ENCODE measurements at places on chromosomes 3 and 15.

GRCh38 chr3:5151586-5151985, 29.5 kb downstream of the ARL8B start:
- no peak for DNase-seq

DNA sequence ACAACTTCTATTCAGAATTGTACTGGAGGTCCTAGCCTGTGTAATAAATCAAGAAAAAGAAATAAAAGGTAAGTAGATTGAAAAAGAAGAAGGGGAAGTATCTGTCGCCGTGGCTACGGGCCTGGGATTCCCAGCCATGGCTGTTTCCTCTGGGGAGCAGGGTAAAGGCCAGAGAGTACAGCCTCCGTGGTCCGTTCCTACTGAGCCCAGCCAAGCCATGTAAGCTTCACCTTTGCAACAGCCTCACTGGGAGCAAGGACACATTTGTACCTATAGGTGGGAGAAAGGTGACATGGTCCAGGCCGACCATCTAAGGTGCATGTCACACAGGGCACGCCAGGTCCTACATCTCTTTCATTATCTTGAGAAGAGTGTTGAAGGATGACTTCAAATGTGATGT, 71.3 kb downstream of the ANP32A start:
- no peak for DNase-seq

- no peak for DNase-seq
These were observed 16.1 kb upstream of the IL1RAP start for GRCh38 chr3:190497811-190498210.

GRCh38 chr3:113018536-113019181, 27.9 kb downstream of the GTPBP8 start:
- no peak for DNase-seq

- DNase-seq: no peak
These were observed 686.6 kb downstream of the ROBO2 start for GRCh38 chr3:77726517-77726916.

- no peak for DNase-seq
These were observed 495 bp upstream of the NXPE3 start for GRCh38 chr3:101778385-101779046.

- no peak for DNase-seq
These were observed 1099.9 kb downstream of the TUSC7 start for GRCh38 chr3:117809186-117810081.

DNA sequence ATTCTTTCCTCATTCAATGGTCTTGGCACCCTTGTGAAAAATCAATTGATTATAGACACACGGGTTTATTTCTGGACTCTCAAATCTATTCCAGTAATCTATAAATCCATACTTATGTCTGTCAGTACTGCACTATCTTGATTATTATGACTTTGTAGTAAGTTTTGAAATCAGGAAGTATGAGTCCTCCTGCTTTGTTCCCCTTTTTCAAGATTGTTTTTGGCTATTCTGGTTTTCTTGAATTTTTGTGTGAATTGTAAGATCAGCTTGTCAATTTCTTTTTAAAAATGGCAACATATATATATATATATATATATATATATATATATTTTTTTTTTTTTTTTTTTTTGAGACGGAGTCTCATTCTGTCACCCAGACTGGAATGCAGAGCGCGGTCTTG, 32.3 kb upstream of the CFAP20DC start:
- no peak for DNase-seq

GRCh38 chr3:49386056-49386756, 25.6 kb downstream of the RHOA start:
- DNase-seq: no peak

DNA sequence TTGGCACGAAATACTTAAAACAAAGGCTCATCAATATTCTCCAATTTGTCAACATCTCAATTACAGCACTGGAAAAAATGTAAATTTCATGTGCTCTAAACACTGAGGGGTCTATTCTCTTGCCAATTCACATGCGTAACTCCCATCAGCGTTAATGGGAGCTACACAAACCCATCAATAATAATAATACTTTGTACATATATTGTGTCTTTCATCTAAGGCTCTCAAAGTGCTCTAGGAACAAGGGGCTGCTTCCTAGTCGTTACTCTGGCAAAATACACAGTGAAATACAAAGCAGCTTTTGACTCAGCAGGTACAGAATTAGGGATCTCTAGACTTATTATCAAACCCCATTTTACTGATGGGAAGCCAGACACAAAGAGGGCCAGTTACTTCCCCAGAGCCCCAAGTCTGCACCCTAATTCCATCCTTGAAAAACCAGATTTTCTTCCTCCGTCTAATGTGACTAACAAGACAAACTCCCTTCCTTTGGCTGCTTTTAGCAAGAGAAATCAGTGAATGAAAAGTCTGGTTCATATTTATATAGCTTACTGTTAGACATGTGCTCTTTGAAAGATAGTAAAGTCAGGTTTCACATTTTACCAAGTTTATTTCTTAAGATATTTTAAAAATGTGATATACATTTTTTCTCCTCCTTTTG, 20.0 kb downstream of the MEIS2 start:
- no peak for DNase-seq

GRCh38 chr15:90954712-90955623, at the start of gene RCCD1:
Gene RCCD1 (plus strand): TSS chr15:90954884. CDS start chr15:90956735, 1,851 bp downstream.
- DNase-seq: peak; percentile 92

DNA sequence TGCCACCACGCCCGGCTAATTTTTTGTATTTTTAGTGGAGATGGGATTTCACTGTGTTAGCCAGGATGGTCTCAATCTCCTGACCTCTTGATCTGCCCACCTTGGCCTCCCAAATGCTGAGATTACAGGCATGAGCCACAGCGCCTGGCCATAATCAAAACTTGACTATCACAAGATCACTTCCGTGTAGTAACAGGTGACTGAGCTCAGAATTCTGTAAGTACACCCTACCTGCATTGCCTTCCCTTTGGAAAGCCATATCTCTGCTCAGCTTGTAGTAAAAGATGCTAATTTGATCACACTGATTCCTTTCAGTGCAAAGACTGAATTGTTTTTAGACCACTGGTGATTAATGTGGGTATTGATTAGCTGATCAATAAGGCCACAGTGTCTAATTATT, 167.1 kb downstream of the SHOX2 start:
- no peak for DNase-seq

GRCh38 chr3:170360916-170361315, 3.4 kb downstream of the SKIL start:
- DNase-seq: no peak

GRCh38 chr3:63950698-63951097, 38.5 kb upstream of the SCAANT1 start:
- no peak for DNase-seq

All from activated T-cell treated with anti-CD3 and anti-CD28 coated beads, Interleukin-2, amount 50 U/mL, for 24 hours (primary cell).